ENCODE measurements at places on chromosomes 12 and 14.

DNA sequence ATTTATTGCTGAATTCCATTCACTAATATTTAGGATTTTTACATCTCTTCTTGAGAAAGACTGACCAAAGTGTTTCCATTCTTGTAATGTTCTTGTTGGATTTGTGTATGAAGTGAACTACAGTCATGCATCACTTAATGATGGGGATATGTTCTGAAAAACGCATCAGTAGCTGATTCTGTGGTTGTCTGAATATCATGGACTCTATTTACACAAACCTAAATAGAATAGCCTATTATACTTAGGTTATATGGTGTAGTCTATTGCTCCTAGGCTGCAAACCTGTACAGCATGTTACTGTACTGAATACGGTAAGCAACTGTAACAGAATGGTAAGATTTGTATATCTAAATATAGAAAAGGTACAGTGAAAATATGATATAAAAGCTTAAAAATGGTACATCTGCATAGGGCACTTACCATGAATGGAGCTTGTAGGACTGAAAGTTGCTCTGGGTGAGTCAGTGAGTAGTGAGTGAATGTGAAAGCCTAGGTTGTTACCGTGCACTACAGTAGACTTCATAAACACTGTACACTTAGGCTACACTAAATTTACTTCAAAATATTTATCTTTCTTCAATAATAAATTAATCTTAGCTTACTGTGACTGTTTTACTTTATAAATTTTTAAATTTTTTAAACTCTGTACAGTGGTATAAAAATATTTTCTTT lies 27.6 kb upstream of the P2RX4 start:
- DNase-seq: no peak

- no peak for DNase-seq
Observed at GRCh38 chr14:47678157-47678556, 2.8 kb upstream of the MDGA2 start.

DNA sequence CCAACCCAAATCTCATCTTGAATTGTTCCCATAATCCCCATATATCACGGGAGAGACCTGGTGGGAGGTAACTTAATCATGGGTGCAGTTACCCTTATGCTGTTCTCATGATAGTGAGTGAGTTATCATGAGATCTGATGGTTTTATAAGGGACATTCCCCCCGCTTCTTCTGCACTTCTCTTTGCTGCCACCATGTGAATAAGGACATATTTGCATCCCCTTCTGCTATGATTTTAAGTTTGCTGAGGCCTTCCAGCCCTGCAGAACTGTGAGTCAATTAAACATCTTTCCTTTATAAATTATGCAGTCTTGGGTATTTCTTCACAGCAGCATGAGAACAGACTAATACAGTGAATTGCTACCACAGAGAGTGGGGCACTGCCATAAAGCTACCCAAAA lies 179.1 kb downstream of the LRIG3 start:
- no peak for DNase-seq

DNA sequence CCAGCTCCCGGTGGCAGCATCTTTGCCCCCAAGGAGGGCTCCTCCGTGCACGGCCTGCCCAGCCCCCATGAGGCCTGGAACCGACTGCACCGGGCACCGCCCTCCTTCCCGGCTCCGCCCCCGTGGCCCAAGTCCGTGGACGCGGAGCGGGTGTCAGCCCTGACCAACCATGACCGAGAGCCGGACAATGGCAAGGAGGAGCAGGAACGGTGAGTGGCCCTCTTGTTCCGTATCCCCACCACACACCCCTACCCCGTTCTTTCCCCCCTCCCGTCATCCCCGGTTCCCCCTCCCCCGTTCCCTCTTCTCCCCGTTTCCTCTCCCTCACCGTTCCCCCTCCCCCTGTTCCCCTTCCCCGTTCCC lies 28.3 kb downstream of the LRCOL1 start:
- no peak for DNase-seq

DNA sequence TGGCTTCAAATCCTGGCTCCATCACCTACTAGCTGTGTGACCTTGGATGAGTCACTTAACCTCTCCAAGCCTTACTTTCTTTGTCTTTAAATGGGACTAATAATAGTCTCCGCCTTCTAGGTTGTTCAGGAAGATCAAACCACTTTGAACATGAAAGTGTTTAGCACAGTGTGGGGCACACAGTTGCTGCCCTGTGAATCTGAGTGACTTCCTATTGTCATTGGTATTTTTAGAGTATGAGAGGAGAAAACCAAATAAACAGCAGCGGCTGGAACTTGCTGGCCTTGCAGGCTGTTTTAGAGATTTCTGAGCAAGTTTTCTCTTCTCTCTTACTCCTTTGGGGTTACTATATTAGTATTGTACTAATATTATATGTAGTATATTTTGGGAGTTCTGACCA lies 120.7 kb upstream of the MYL2 start:
- no peak for DNase-seq

GRCh38 chr14:79483477-79484388 lies 727.6 kb downstream of the DIO2 start:
- no peak for DNase-seq

DNA sequence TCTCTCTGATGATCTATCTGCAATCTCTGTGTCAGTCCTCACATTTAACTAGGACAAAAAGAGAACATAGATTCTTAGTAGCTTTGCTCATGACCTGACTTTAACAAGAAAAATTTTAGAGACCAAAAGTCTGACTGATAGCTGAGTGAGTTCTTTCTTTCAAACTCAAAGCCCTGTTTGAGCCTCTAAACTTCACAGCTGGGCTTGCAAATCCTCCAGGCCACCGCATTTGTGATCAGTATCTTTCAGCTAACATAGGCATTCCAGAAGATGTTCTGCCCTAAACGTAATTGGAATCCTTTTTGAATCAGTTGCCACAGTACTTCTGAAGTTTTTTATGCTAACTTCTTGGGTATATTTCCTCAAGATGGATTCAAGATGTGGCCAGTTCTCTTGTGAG lies 459.0 kb downstream of the DPF3 start:
- DNase-seq: no peak

GRCh38 chr14:104903990-104904389 lies 20.7 kb upstream of the PLD4 start:
- no peak for DNase-seq

DNA sequence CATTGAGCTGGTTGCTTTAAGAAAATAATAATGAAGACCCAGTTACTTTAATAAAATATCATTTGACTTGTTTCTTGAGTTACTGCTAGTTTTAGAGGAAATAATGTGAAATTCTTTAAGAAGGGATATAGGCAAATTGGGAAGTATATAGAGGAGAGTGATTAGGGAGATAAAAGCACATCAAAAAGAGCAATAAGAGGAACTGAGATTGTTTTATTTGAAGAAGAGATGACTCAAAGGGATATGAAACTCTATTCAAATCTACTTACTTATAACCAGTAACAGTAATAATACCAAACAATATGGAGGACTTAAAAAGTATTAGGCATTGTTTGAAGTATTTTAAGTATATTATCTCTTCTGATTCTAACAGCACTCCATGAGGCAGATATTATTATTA lies 37.1 kb downstream of the LRRK2 start:
- no peak for DNase-seq

GRCh38 chr12:12007001-12007712 lies 63.6 kb upstream of the BCL2L14 start:
- no peak for DNase-seq

GRCh38 chr12:27521066-27521465 lies 2.9 kb upstream of the PPFIBP1 start:
- DNase-seq: no peak

GRCh38 chr12:17335487-17335886 lies 729.5 kb upstream of the LMO3 start:
- DNase-seq: no peak

DNA sequence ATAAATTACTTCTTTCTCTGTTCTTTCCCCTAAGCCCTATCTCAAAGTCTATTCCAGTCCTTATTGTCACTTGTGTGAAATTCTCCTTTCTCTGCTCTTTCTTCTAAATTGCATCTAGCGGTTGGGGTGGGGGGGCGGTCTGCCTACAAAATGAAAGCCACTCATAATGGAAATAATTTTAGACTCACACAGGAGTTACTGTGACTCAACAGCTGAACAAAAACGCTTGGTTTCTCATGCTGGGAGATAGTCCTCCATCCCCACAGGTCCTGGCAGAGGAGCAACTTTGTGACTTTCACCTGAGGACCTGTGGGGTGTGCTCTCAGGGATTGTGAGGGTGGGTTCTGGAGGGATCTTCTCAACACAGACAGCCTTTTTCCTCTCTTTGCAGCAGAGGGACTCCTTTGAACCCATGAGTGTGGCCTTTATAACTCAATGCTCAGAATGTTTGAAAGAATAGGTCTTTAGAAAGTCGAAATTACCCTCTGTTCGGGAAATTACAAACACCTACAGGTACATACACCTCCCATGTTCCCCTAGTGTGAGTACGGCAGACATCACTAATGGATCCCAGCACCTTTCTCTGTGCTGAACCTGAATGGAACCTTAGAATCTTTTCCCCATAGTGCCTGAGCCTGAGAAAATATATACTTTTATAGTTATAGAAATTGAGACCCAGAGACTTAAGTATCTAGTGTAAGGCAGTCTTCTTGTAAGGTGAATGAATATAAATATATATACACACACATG lies 109.7 kb downstream of the CHST11 start:
- DNase-seq: no peak
